Activated T-cell treated with anti-CD3 and anti-CD28 coated beads, Interleukin-2, amount 50 U/mL, for 72 hours (primary cell): ENCODE measurements at places on chromosomes 2 and 18.

DNA sequence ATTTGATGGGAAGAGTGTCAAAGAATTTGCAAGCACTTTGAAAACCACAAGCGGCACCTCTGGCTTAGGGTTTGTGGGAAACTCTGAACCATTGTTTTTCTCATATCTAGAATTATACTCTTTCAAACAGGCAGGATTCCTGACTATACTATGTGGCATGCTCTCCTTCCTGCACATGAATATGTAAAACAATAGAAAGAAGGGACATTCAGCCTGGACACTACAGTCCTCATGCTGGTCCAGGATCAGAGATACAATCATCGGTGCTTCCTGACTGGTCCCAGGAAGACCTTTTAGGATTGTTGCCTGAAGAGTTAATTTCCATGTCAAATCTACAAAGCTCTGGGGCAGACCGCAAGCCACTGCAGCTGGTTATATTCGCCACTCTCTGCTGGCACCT, 55.7 kb upstream of the RASGRP3 start:
- no peak for DNase-seq

DNA sequence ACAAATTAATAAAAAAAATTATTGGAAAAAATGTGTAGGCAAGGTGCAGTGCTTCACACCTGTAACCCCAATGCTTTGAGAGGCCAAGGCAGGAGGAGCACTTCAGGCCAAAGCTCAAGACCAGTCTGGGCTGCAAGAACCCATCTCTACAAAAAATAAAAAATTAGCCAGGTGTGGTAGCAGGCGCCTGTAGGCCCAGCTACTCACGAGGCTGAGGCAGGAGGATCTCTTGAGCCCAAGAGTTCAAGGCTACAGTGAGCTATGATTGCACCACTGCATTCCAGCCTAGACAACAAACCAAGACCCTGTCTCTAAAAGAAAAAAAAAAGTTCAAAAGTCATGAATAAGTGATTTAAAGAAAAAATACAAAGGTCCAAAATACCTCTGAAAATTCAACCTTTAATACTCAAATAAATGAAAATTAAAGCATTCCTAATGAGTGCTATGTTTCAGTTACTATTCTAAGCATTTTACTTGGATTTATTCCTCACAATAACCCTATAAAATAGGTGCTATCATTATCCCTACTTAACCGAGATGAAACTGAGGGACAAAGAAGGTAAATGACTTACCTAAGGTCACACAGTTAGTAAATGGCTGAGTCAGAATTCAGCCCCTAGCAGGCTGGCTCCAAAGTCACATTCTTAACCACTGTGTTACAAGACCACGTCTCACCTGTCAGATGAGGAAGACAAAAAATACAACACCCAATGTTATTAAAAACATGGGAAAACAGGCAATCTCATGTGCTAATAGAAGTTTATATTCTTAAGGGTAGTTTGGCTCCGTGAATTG, 36.4 kb upstream of the PCBP1 start:
- DNase-seq, result no peak

DNA sequence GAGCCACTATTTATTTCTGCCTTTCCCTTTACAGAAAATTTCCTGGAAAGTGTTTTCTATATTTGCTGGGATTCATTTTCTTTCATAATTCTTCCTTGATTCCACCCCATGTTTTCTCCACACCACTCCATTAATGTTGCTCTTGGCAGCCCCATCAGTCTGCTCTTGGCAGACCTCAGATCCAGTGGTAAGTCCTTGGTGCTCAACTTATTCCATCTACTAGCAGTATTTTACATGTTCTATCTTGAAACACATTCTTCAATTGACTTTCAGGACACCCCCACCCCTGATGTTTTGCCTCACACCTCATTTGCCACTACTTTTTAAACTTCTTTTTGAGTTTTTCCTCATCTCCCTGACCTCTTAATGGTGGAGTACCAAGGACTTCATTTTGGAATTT, 65.0 kb downstream of the HNMT start:
- no peak for DNase-seq

DNA sequence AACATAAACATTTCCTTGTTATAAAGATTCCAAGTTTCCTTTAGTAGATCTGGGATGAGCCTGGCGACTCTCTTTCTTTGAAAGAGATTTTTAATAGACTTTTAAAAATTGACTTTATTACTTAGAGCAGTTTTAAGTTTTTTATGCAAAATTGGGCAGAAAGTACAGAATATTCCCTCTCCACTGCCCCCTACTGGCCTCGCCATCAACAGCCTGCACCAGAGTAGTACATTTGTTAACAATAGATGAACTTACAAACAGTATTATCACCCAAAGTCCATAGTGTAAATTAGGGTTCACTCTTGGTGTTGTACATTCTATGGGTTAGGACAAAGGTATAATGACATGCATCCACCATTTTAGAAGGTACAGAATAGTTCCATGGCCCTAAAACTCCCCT, 3.9 kb downstream of the MAP3K19 start:
- DNase-seq, result peak; percentile 30

DNA sequence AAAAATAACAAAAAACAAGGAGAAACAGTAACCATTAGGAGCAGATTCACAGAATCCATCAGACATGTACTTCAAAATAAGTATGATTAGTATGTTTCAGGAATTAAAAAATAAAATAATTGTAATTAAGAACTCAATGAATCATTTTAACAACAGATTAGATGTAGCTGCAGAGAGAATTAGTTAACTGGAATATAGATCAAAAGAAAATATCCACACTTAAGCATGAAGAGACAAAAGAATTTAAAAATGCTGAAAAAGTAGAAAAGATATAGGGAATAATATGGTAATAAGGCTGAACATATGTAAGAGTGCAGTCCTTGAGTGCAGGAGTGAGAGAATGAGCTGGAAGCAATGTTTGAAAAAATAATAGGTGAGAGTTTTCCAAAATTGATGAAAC, 24.1 kb upstream of the OR6B3 start:
- DNase-seq, result no peak

- no peak for DNase-seq
These were observed 1429.5 kb upstream of the ACVR2A start for GRCh38 chr2:146415291-146415690.

DNA sequence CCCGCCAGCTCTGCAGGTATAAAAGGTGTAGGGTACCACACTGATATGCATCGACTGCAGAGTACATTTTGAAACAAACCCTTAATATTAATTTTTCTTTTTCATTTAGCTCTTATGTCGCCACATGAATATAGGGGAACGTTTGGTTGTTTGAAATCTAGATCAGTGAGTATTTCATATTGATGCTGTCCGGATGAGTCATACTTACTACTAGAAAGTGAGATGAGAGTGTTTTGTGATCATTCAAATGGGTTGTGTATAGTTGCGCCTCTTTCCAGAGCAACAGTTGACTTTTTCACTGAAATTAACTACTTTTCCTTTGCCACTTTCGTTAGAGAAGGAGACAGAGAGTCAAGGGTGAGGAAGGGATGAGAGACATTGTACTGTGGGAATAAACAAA, 24.6 kb downstream of the NPAS2 start:
- DNase-seq, result no peak

- no peak for DNase-seq
These were observed 44.9 kb downstream of the RBBP8 start for GRCh38 chr18:22977847-22978701.

DNA sequence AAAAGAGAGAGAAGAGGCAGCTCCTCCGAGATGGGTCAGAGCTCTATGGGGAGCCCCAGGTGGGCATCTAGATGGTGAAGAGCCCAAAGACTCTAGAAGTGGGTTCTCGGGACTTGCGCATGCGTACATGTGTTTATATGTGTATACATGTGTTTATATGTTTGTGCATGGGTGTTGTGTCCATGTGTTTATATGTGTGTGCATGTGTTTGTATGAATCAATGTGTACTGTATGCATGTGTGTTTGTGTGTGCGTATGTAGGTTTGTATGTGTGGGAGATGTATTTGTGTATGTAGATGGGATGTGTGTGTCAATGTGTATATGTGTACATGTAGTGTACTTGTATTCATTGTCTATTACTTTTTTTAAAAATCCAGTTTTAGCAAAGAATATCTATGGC, 25.6 kb downstream of the DNPEP start:
- DNase-seq, result no peak

DNA sequence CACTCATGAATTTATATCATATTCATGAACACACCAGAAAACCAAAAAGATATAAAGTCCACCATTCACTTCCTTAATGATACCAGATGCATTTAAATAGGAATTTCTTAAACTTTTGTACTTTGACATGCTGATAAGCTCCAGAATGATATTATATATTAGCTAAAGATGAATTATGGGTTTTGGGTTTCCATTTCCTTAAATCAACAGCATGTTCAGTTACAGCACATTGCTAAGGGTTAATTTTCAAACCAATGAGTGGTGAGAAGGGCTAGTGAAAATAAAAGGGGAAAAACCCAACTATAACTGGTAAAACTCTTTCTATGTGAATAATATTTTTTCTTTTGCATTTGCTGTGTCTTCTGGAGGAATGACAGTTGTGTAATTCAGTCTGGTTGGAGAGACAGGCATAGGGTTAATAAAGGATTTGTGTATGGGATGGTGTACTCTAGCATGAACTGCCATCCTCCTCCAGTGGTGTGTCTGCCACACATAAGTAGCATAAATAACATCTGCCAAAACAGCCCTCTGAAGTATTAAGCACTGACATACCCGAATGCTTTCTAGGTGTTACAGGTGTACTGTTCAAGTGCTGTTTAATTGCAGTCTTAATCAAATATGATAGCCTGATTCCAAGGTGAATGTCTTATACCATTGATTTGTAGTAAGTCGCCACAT, 19.3 kb upstream of the CPS1 start:
- DNase-seq, result no peak

GRCh38 chr2:235030126-235030525, 78.3 kb downstream of the SH3BP4 start:
- DNase-seq, result no peak

DNA sequence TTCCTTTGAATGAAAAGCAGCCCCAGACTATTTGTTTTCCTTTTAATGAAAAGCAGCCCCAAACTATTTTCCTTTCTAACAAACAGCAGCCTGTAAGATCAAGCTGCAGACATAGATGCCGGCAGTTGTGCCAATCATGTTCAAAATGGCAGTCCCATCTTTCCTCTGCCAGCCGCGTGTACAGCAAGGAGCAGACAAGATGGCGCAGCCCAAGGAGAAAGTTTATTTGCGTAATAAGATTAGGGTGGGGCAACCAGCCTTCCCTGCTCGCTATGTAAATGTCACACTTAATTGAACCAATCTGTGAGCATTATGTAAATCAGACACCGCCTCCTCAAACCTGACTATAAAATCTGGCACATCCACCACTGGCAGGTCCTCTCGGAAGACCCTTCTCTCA, 226.0 kb downstream of the TGIF1 start:
- DNase-seq, result no peak

DNA sequence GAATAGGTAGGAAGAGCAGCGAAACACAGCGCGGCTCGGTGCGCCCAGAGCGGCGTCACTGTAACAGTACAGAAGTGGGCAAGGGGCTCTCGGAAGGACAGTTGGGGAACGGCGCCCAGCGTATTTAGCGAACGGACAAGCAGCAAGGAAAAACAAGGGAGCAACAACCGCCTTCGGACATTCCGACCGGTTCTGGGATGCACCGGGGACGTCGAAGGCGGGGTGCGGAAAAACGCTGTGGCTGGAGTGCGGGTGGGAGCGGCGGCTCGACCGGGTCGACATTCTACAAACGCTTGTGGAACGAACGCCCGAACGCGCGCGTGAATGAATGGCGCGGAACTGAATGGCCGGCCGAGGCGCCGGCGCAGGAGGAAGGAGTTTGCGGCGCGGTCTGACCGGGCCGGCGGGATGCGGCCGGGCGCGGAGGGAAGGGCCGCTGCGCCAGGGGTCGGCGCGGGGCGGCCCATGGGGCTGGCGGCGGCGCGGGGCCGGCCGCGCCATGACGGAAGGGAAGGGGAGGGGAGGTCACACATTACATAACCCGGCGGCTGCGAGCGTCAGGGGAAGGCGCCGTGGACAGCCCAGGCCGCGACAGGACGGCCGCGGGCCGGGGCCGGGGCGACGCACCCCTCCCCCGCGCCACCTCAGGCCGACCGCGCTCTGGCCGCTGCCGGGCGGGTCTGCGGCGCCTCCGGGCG, 605 bp downstream of the REV1 start:
- DNase-seq, result peak; percentile 56

- no peak for DNase-seq
These were observed 1.0 kb downstream of the FAM136A start for GRCh38 chr2:70300771-70301343.

GRCh38 chr2:126300348-126300747, 355.6 kb upstream of the GYPC start:
- DNase-seq, result no peak

- DNase-seq, result no peak
These were observed 3.4 kb upstream of the RTP5 start for GRCh38 chr2:241865957-241866789.

GRCh38 chr2:31317396-31317795, 83.4 kb downstream of the EHD3 start:
- no peak for DNase-seq

GRCh38 chr2:6069381-6069780, 377.2 kb downstream of the SOX11 start:
- DNase-seq, result no peak

- DNase-seq, result no peak
These were observed 140.8 kb upstream of the SLC1A4 start for GRCh38 chr2:64848363-64848762.

GRCh38 chr2:9211496-9211895, 4.9 kb downstream of the ASAP2 start:
- DNase-seq, result no peak

DNA sequence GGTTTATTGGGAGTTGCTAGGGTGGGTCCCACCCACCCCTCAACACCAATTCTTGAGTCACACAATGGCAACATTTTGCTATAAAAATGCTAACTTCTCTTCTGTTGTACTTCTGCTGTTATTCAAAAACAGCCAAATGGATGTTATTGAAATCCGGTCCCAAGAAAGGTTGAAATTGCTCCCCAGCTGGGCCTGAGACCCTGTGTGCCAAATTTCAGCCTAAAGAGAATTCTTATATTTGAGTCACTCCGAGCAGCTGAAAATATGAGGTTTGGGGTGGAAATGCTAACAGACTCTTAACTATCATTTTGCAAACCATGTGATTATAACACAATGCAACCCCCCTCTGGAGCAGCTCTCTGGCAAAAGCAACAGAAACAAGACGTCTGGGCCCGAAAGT, 27.0 kb upstream of the ACVR1 start:
- no peak for DNase-seq

- DNase-seq, result no peak
These were observed 139.2 kb downstream of the MGAT5 start for GRCh38 chr2:134393075-134393461.
